ENCODE measurements at places on chromosomes 1 and 21.
A peak's percentile ranks its signal among the peaks of the same experiment; 100 is the strongest.

DNA sequence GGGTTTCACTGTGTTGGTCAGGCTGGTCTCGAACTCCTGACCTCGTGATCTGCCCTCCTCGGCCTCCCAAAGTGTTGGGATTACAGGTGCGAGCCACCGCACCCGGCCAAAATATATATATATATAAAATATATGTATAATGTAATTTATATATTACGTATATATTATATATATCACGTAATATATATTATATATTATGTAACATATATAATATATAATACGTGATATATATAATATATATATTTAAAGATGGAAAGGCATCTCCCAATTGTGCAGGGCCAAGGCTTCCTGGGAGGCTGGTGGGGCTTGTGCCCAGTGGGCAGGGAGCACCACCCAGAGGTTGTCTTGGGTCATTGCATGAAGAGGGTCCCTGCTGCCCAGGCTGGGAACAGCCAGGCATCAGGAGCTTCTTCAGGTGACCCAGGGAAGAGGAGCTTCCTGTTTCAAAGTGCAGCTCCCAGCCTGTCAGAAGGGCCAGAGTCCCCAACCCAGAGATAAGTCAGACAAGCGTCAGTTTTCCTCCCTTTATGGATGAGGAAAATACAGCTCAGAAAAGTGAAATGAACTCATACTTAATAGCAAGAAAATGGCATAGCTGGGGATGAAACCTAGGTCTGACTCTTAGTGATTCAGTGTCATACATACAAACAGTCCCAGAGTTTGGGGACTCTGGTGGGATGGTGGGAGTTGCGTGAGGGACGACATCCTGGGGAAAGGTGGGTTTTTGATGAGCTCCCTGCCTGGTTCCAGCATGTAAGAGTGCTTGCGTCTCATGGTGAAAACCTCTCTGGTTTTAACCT, 12.0 kb downstream of the UBE2Q1 start:
- peak; percentile 82 for DNase-seq

DNA sequence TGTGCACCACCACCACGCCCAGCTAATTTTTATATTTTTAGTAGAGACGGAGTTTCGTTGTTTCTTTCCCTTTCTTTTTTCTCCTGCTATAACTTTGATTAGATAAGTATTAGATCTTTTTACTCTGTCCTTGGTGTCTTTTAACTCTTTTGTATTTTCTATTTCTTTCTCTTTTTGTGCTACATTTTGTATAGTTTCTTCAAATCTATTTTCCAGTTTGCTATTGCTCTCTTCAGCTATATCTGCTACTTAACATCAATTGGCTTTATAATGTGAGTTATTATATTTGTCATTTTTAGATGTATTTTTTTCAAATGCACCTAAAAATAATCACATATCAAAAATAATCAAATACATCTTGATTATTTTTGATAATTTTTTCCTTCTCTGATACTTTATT, 16.0 kb upstream of the ERRFI1 start:
- DNase-seq = no peak

- DNase-seq = no peak
Observed at GRCh38 chr21:31514598-31514997, 144.9 kb upstream of the SOD1 start.

DNA sequence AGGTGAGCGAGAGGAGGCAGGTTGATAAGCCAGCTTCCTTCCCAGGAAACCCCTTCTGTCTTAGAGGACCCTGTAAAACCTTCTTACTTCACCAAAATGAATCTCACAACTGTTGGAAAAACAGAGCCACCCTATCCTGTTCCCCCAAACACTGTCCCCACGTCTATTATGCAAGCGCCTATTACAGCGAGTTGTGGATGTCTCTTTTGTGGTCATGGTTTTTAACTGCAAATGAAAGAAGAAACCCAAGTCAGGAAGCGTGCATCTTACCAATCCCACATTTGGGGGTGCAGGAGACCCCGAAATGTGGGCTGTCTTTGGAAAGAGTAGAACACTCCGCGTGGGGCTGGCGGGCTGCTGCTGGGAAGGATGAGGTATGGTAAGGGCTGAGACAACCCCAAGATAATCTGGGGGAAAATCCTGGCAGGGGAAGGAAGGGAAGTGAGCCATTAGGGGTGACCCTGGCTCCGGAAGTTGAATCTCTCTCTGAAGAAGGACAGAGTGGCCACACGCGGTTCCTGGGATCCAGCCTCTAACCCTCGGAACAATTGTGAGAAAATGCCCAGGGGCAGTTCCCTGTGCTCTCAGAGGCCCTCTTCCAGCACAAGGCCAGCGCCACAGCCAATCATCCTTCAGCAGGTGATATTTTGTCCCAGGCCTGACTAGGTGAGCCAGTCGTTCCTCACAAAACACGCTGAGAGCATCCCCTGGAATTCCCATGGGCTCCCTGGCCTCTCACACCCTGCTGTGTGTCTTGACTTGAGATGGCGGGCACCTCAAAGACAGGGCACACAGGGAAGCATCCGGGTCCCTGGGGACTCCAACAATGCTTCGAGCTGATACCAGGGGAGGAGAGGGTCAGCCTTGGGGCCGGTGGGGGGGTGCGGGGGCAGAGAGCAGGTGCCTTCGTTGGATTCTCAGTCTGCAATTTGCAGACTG, 168.5 kb upstream of the IRF2BP2 start:
- peak; percentile 42 for DNase-seq

- no peak for DNase-seq
Observed at GRCh38 chr1:5620418-5620817, 371.8 kb downstream of the NPHP4 start.

- DNase-seq = no peak
Observed at GRCh38 chr21:35873441-35873840, 186.9 kb downstream of the SETD4 start.

- DNase-seq = no peak
Observed at GRCh38 chr1:41122148-41122547, 100.6 kb upstream of the SLFNL1 start.

DNA sequence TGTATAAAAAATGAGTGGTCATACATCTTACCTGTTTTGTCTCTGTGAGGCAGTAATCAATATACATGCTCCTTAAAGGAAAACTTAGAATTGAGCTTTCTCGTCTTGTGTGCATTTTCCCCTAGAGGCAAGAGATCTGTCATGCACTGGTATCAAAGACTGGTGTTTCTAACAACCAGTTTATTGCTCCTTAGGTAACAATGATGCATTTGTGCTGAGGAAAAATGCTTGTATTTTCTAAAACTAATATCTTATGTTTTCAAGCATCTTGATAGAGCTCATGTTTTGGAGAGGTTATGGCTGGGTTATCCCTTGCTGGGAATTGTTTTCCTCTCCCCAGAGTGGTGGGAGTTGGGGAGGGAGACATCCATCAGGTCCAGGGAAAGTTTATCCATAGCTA, 23.9 kb upstream of the CCDC190 start:
- DNase-seq = no peak

DNA sequence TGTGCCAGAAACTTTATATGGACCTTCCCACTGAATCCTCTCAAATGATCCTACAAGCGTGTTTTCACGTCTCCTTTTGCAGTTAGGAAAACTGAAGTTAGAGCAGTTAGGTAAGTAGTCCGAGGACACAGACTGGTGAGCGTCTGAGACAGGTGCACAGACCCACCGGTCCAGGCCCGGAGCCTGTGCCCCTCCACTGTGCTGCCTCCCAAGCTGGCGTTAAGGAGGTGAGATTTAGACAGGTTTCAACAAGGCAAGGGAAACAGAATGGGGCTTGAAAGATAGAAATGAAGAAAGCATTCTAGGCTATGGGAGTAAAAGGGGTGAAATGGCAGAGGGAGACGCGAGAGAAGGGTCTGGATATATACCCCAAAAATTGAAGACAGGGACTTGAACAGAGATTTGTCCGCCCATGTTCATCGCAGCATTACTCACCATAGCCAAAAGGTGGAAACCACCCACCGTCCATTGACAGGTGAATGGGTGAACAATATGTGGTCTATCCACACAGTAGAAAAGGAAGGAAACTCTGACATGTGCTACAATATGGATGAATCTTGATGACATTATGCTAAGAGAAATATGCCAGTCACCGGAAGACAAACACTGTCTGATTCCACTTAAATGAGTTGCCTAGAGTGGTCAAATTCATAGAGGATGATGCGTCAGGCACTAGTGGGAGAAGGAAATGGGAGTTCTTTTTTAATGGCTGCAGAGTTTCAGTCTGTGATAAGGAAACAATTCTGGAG, 15.7 kb upstream of the PKP1 start:
- DNase-seq = no peak

DNA sequence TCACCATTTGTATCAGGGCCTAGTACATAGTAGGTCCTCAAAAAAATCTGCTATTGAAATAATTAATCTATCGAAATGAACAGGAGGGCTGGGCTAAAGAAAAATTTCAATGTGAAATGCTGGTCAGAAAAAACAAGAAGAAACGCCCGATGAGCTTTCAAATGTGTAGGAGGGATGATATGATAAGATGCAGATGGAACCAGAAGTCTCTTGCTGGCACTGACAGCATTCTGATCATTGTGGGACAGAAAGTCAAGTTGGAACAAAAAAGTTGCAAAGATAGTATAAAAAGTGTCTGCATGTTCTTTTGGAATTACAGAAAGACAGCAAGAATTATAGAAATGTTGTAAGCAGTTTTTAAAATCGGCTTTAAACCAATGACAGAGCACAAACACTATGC, 11.1 kb downstream of the G0S2 start:
- no peak for DNase-seq

DNA sequence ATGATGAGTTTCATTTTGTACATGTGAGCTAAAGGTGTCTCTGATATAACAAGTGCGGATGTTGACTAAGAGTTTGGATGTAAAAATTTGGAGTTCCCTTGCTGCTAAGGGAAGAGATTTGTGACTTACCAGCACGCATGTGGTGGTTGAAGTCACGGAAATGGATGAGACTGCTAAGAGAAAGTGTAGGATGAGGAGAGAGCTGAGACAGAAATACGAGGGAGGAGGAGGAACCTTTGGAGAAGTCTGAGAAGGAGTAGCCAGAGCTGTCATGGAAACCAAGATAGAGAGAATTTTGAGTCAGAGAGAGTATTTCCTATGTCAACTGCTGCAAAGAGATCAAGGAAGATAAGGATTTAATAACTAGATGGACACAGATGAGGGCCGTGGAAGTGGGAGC, 106.5 kb upstream of the COL24A1 start:
- no peak for DNase-seq

DNA sequence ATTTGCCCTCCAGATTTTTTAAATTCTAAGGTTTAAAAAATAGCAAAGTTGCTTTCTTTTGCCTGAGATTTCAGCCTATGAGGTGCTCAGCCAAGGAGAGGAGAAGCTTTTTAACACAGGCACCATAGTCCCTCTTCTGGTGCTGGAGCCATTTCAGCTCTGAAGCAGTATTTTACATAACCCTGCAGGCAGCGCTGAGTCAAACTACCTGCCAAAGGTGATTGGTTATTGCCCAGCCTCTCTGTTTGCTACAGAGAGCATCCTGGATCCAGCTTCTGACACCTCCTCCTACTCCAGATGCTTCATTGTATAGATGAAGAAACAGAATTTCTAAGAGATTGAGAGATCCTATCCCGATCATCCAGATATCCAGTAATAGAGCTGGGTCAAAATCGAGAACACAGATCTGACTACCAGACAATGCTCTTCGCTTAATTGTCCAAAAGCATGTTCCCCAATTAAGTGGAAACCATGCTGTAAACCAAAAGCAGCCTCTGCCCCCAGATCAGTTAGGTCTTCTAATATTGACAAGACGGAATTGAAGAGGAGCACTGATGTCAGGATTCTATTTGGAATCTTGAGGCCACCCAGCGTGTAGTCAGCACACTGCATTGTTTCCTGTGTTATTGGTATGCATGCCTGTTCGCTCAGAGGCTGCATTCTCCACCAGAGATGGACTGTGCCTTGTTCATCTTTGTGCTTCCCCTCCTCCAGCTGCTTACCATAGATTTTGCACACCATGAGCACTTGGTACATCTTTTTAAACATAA, 22.1 kb downstream of the RGS8 start:
- no peak for DNase-seq

- no peak for DNase-seq
Observed at GRCh38 chr1:71638081-71638766, 557.4 kb upstream of the ZRANB2 start.

- DNase-seq = no peak
Observed at GRCh38 chr1:48035371-48036141, 38.4 kb upstream of the TRABD2B start.

- DNase-seq = no peak
Observed at GRCh38 chr1:111647736-111648135, 28.1 kb downstream of the RAP1A start.

- no peak for DNase-seq
Observed at GRCh38 chr21:43800566-43800965, 11.2 kb downstream of the RRP1 start.

DNA sequence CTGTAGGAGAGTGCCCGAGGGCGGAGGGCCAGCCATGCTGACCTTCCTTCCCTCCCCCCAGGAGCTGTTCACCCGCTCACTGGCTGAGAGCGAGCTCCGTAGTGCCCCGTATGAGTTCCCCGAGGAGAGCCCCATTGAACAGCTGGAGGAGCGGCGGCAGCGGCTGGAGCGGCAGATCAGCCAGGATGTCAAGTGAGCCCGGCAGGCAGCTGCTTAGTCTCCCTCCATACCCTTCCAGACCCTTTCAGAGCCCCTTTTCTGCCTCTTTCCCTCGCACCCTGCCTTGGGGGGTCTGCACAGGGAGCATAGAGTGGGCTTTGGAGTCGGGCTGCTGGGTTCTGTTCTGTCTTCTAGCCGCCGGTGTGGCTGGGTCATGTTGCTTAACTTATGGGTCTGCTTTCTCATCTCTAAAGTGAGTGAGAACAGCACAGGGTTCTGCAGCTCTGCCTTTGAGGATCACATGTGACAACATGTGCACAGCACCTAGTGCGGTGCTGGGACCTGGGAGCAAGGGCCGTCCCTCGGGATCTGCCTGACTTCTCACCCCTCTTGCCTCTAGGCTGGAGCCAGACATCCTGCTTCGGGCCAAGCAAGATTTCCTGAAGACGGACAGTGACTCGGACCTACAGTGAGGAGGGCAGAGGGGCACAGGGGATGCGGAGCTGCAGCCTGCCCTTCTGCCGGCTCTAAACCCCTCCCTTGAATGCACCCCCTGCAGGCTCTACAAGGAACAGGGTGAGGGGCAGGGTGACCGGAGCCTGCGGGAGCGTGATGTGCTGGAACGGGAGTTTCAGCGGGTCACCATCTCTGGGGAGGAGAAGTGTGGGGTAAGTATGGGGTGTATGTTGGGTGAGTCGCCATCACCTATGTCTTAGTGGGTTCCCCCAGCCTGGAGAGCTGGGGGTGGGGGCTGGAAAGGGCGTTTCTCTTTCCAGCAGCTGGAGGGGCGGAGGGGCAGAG, 6.2 kb downstream of the AMPD2 start:
- DNase-seq = peak; percentile 13

- no peak for DNase-seq
Observed at GRCh38 chr21:32383812-32384211, 9.0 kb downstream of the URB1 start.

GRCh38 chr1:164628772-164629171, 69.8 kb downstream of the PBX1 start:
- DNase-seq = no peak
